ENCODE measurements at places on chromosomes 6 and 20.

GRCh38 chr20:41123631-41124030 lies 13.7 kb upstream of the PLCG1 start:
- no peak for DNase-seq

GRCh38 chr6:30493643-30494250 lies 4.4 kb downstream of the HLA-E start:
- DNase-seq: peak; percentile 30

GRCh38 chr6:159094444-159095252 lies 49.9 kb upstream of the TAGAP start:
- DNase-seq: peak; percentile 45

DNA sequence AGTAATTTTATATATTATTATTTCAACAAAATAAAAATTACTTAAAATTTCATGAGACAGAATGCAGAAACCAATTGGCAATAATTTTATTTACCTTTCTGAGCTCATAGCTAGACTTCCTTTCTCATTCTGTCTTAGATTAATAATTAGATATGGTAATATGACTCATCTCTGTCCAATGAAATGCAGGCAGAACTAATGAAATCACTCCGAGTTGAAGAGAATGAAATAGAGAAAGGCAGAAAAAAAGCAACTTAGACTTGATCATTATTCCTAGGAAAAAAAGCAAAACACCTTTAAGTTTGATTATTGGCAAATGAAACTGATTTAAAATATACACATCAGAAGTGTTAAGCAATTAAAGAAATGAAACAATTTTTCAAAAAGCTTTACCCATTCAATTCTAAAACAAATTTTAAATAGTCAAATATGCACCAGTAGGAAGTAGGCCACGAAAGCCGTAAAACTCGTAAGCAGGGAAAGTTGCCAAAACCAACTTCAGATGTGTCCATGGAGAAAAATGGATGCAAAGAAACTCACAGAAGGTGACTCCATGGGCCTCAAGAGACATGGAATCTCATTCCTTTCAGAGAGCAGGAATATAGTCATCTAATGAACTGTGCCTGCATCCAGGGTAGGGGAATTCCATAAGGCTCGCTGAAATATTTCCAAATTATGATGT lies 293.8 kb upstream of the RGS17 start:
- DNase-seq: no peak

DNA sequence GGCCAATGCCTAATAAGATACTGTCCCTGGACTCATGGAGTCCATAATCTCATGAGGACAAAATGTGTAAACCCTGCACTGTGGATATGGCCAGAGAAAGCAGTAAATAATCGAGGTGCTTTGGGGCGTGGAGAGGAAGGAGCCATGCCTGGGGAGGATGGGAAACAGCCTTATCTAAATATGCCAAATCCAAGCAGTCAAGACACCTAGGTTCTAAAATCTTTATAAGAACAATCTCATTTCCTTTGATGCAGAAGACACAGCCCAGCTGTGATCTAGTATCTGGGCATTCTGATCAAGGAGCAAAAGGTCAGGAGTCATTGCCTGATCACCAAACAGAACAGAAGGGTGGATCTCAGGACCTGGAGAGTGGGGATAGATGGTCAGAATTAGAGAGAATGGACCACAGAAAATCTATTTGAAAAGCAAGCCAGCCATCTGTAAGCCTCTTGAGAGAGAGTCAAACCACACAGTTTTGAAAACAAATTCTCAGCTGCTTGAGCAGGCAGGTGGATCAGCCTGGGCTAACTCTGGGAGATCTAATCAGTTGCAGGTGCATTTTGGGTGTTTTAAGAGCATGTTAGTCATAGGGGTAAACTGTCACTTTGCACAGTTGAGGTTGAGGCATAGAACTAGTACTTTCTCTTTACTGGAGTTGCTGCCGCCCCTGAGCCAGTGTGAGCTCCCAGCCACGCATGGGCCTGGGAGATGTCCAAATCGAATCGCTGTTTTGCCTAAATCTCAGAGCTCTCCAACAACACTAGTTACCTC lies 130.8 kb upstream of the TNFAIP3 start:
- no peak for DNase-seq

GRCh38 chr6:138417493-138418117 lies 13.6 kb downstream of the HEBP2 start:
- no peak for DNase-seq

GRCh38 chr6:39706819-39707335 lies 18.3 kb downstream of the KIF6 start:
- no peak for DNase-seq

Data from stimulated activated CD4-positive, alpha-beta T cell treated with anti-CD3 and anti-CD28 coated beads, Interleukin-1b, Interleukin-23, amount 100 ng/mL, for 1 hour (primary cell).